Kidney glomerular epithelial cell (primary cell): ENCODE measurements at places on chromosomes 13 and 19.
A peak's percentile ranks its signal among the peaks of the same experiment; 100 is the strongest.

- DNase-seq, result no peak
These were observed at the start of gene ACOD1 for GRCh38 chr13:76948149-76948548. Gene ACOD1, plus strand, starts transcription at chr13:76948511. Its CDS starts 48 bp downstream, at chr13:76948559.

GRCh38 chr13:67147342-67148133, 82.6 kb downstream of the PCDH9 start:
- peak; percentile 58 for DNase-seq

GRCh38 chr19:9917321-9917720, 19.0 kb downstream of the OLFM2 start:
- peak; percentile 7 for DNase-seq

DNA sequence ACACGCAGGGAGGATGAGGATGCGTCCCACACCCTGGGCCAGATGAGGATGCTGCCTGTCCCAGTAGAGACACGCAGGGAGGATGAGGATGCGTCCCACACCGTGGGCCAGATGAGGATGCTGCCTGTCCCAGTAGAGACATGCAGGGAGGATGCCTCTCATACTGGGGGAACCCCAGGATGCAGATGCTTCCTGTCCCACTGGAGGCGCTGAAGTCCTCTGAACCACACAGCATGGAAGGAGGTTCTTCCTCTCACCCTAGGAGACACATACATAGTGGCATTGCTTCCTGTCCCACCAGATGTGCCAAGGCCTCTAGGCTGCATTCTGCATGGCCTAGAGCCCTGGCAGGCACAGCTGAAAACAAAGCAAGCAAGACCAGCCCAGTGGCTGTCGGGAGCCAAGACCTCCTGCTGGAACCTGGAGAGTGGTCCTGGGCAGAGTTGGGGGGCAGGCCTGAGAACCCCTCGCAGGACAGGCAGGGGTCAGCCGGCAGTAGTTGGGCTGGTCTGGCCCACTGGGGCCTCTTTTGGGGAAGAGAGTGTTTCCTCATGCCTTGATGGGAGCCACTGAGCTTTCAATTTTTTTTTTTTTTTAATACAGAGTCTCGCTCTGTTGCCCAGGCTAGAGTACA, 4.3 kb downstream of the HPN start:
- no peak for DNase-seq

DNA sequence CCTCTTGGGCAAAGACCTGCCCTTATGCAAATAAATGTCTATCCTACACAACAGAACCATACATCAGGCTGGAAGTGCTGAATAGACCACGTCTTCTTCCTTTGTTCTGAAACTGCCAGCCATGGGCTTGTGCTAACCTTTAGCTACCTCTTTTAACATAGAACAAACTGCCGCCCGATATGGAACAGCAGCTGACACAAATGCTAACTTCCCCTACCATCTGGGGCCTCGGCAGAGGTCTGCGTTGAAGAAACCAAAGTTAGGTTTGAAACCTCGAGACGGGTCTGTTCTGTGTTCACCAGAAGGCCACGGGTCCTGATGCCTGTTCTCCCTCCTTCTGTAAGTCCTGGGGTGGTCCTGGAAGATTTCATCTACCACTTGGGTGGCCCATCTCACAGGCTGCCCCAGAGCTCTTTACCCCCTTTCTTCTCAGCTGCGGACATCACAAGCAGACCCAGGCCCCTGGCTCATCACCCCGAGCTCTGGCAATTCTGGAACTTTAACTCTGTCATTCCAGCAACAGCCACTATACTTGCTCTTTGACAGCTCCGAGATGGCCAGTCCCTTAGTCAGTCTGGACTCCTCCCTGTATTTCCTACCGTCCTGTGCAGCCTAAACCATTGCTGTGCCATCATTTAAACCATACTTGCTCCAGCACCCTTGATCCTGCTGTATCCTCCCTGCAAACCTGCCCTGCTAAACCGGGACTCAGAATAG, 146.7 kb downstream of the USP12 start:
- DNase-seq, result no peak

DNA sequence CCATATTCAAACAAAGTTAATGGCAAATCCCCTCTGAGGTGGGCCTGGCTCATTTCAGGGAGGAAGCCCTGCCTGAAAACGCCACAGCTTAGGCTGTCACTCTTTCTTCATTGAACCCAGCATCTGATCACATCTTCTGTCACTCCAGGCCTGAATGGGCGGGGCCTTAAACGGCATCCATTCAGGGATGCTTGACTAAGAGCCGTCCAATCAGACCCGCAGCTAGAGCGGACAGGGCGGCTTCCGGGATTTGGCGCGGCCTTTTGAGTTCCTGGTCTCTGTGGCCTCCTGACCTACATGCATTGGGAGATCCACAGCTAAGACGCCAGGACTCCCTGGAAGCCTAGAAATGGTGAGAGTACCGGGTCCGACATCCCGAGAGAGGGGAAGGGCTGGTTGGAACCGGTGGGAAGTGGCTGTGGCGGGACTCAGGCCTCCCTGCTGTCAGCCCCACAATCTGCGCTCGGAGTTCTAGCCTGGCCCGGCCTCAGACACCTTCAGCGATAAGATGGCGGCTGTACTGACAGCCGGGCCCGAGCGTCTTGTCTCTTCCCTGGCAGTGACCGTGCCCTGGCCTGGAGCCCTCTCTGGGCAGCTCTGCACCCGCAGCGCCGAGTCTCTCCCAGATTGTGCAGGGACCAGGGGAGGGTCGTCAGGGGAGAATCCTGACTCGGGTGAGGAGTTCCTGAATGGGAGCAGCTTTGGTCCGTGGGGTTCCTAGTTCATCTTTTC, at the start of gene ZNF723:
ZNF723 (plus strand) TSS at position 261 of the 732 bp plus-strand sequence; CDS start at position 350, 89 bp downstream.
- no peak for DNase-seq

GRCh38 chr13:111664696-111665095, 344.3 kb downstream of the TEX29 start:
- DNase-seq, result no peak

- no peak for DNase-seq
These were observed 16.7 kb downstream of the ZNF787 start for GRCh38 chr19:56104423-56104822.

DNA sequence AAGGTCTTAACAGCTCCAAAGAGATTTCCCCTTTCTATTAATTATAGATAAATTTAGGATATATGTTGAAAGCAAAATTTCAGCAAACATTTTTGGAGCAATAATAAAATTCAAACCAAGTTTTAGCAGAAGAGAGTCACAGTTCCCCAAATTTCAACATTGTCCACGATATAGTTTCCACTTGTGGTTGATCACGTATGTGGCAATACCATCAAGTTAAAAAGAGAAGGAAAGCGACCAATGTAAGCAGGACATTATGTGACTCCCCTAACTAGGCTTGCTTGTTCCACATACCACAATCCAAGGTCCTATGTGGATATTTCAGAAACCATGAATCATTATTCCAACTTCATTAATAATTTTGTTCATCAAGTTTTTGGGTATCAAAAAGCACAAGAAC, 52.8 kb downstream of the ELF1 start:
- no peak for DNase-seq

DNA sequence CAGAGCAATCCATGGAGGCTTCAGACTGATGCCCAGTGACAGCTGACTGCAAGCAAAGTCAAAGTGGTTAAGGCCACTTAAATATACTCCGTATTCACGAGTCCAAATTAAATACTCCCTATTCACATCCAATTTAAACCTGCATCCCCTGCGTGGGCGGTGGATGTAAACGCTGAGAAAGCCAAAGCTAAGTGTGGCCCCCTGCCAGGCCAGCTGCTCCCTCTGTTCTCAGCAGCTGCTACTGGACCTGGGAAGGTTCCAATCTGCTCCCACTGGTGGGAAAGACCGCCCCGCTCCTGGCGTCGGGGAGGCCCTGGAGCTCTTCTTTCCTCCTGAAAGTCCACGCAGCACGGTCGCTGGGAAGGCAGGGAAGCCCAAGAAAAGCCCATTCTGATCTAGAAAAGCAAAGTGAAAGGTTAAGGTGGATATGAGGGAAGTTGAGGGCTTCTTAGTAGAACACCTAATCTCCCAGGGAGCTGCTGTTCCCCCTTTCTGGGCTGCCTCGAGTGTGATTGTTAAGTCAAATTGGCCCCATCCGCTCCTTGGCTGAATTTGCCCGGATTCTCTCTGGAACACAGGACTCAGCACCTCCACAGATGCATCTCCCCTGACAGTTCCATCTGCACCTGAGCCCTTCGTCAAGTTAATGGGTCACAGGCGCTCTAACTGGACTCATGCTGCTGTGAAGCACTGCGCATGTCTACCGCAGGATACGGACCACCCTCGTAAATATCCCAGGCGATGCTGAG, 205.5 kb downstream of the USP12 start:
- no peak for DNase-seq

DNA sequence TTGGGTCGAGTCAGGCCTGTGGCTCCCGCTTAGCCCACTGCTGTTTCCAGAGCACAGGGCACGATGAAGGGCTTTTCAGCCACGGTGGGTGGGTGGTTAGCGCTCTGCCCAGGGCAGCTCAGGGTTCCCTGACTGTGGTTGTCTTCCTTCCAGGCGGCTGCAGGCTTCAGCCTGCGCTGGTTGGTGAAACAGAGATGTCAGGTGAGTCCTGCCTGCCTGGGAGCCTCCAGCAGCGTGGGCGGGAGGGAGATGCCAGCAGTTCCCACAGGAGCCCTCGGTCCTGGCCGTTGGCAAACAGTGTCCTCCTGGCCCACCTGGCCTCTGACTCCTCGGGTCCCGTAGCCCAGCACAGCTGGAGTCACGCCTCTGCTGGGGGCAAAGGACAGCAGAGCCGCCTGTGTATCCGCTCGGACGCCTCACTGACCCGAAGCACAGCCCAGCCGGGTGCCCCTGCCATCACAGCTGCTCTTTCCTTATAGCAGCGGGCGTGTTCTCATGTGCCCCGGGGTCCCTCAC, 9.7 kb downstream of the ADAT3 start:
- DNase-seq, result no peak

GRCh38 chr13:106474912-106475311, 60.5 kb downstream of the EFNB2 start:
- DNase-seq, result no peak

DNA sequence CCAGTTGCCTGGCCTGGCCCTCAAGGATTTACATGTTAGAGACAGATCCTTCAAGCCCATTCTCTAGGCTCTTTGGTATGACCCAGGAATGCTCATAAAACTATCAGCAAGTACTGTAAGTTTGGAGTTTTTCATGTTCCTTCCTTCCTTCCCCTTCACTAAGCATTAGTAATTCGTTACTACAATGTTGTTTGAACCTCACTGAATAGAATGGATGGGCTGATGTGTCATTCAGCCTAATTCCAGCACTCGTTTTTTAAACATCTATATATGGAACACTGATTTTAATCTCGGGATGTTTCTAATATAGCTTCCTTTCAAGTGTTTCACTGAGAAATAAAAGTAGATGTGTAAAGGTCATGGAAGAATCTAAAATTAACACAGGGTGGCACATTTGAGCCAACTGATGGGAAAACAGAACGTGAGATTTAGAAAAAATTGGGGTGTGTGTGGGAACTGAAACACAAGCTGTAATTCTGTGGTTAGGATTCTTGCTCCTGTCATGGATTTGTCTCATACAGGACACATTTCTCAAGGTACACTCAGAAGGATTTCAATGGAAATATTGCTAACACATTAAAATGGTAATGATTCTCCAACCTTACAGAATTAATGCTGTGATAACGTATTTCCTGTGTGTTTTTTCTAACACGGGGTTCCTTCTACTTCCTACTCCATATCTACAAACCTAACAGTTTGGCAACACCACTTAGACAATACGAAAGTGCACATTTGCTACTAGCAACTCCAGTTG, 93.4 kb downstream of the FLT1 start:
- DNase-seq, result no peak

- no peak for DNase-seq
These were observed 164.8 kb upstream of the ZNF536 start for GRCh38 chr19:30207357-30207756.

GRCh38 chr19:31674503-31675192, 325.4 kb upstream of the TSHZ3 start:
- DNase-seq, result no peak

- DNase-seq, result peak; percentile 49
These were observed 14.2 kb upstream of the PNMA8C start for GRCh38 chr19:46442808-46443450.

- peak; percentile 85 for DNase-seq
These were observed 1832.8 kb upstream of the MIR17HG start for GRCh38 chr13:89514534-89515312.

GRCh38 chr13:95541308-95541707, 11.2 kb upstream of the CLDN10 start:
- DNase-seq, result no peak

- no peak for DNase-seq
These were observed 8.4 kb downstream of the SLC39A3 start for GRCh38 chr19:2731181-2731995.

GRCh38 chr13:112842343-112842856, 126.6 kb upstream of the MCF2L start:
- peak; percentile 11 for DNase-seq

- DNase-seq, result no peak
These were observed 338.4 kb downstream of the PCDH17 start for GRCh38 chr13:57969951-57970350.

- peak; percentile 72 for DNase-seq
These were observed 679 bp downstream of the ZNF471 start for GRCh38 chr19:56508290-56508778.

DNA sequence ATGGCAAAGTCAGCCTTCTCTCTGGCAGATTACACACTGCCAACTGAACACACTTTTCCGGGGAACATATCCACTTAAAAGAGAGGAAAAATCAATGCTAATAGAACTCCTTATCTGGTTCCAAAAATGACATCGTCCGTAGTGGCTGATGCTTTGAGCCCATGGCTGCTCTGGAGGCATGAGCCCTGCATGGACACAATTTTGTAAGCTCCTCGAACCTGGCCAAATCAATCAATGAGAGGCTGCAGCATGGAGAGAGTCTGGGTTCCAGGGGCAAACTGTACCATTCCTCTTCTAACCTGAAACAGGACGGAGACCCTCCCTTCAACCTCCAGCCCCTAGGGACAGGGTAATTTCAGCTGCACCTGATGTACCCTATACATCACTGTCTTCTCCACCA, 21.0 kb upstream of the TSHZ3 start:
- no peak for DNase-seq

- no peak for DNase-seq
These were observed 1185.8 kb downstream of the UQCRFS1 start for GRCh38 chr19:28027116-28027515.

DNA sequence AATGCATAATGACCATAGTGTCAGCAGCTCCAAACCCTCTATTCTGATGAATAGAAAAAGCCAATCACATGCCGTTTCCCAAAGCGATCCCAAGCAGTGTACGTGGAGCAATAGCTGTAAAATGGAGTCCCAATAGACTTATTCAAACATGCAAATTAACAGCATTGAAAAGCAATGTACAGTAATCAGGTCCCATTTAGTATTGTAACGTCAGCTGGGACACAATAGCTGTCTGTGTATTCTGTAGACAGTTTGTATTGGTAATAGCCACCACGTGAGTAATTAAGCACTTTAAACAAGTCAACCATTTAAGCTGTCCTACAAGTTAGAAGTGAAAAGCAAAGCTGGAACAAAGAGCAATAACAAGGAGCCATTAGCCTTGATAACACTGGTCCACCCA, 698.2 kb downstream of the PCDH17 start:
- DNase-seq, result no peak
